Stimulated activated CD8-positive, alpha-beta memory T cell treated with anti-CD3 and anti-CD28 coated beads, Interleukin-15, amount 100 ng/mL, for 24 hours (primary cell): ENCODE measurements at places on chromosomes 4 and X.

DNA sequence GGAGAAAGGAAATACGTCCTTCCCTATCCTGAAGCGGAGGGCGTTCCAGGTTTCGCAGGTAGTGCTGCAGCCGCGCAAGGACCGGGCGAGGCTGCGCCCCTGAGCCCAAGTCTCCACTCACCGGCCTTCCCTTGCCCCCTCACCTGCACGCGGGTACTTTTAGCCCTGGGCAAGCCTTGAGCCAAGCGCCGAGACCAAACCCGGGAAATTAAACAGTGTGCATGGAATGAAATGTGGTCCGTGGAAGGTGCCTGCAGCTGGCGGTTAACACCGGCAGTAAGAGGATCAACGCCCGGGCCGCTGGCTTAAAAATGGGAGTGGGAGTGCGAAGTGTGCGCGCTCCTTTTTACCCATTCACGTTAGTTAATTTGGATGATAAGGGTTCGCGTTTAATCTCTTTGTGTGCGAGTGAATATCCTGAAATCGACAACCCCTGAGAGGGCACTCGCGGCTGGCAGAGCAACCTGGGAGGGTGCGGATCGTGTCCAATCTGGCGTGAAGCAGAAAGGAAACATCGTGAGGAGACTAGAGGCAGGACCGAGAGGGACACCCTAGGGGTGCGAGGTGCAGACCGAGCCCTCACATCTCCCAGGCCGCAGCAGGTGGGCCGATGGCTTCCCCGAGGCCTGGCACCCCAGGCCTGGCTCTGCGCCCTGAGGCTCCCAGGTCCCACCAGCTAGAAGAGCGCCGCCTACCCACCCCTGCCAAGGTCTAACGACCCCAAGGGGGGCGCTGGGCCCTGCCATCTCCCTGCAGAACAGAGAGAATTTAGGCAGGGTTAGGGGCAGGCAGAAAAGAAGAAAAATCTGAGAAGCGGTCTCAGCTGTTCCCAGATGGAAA is 2.0 kb upstream of the HELT start:
- DNase-seq = no peak

DNA sequence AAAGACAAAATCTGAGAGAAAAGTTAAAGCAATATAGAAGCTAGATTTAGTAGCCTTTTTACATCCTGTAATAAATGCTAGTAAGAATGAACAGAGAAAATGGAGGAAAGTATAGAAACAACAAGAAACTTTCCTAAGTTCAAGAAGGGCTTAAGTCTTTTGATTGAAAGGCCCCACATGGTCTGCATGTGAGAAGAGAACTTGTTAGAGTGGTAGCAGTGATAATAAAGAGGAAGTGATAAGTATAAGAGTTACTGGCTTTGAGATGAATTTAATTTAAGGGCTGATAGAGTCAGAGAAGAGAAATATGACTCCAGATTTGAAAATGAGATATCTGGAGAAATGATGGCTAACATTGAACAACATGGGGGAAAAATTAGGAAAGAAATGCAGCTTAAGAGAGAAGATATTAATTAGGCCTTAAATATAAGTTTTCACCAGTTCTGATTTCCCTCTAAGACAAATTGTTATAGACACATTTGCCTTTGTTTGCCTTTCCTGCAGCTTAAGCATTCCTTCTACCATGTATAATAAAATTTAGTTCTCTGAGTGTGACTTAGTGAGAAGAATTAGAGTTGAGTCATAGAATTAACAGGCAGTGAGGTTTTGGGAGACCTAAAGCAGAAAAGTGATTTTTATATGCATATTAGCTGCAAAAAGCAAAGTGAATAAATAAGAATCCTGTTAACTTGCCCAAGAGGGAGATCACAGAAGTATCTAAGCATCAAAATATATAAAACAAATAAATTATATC is 18.4 kb downstream of the ZFX start:
- DNase-seq = no peak

- no peak for DNase-seq
Observed at GRCh38 chr4:47856713-47857112, 18.8 kb upstream of the CORIN start.

DNA sequence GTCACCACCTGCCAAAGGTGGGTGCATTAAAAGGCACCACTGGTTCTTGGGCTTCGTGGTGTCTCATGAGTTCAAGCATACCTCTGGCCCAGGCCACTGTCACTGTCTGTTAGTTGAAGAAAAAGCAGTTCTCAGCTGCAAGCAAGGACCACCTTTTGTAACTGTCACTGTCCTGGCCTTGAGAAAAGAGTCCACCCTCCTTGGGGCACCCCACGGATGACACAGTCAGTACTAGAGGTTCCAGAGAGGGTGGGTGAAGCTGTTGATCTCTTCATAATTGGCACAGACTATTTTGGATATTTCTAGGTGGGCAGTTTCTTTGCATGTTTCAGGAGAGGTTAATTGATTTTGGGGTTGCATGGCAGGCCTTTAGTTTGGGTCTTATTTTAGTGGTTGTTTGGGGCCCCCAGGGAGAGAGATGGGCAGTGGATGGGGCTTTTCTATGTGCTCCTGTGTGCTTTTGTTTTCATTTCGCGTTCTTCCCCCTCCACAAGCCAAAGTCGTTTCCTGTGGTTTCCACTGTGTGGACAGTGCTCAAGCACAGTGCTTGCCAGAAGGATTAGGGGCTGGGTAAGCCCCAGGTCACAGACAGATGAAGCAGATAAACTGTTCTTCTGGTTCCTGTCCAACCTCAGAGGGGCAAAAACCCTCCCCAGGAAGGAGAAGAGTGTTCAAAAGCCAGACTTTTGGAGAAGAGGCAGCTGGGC is 156.2 kb upstream of the PPP1R2C start:
- DNase-seq = no peak

DNA sequence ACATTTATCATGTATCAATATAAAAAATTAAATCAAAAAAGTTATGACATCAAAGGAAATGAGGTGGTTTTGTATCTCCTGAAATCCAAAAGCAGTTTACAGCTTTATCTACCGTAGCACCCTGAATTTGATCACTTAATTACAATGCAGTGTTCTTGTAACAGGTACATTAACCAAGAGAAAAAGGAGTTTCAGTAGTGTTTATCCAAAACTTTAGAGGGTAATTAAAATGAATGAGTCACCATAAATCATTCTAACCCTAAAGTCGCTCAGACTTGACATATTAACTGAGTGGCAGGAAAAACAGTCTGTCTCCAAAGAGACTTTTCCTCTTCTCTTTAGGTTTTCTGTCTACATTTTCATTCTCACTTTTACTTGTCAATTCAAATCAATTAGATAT is 907.6 kb upstream of the EPHA5 start:
- no peak for DNase-seq

DNA sequence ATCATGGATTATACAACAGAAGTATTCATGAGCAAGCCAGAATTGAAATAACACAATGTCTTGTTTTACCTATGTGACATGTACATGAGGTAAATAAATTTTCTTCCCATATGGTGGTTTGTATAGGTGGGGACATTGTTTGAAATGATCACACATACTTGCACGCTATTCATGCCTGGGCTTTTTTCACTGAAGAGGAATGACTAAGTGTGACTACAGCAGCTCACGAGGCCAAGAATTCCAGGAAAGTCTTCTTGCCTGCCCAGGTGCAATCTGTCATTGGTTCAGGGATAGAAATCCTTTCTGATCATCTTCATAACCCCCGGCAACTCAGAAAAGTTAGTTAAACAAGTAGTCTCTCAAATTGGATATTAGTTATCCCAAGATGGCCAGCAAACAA is 36.3 kb upstream of the AREG start:
- DNase-seq = no peak

DNA sequence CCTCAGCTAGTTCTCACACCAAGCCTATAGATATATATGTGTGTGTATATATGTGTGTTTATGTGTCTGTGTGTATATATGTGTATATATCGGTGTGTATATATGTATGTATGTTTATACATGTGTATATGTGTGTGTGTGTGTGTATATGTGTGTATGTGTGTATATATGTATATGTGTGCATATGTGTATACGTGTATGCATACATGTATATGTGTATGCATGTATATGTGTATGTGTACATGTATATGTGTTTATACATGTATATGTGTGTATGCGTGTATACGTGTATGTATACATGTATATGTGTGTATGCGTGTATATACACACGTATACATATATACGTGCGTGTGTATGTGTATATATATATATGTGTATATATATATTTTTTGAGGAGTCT is 18.3 kb downstream of the GTPBP6 start:
- no peak for DNase-seq

GRCh38 chr4:75235359-75235951 is 278.7 kb downstream of the RCHY1 start:
- DNase-seq = no peak

DNA sequence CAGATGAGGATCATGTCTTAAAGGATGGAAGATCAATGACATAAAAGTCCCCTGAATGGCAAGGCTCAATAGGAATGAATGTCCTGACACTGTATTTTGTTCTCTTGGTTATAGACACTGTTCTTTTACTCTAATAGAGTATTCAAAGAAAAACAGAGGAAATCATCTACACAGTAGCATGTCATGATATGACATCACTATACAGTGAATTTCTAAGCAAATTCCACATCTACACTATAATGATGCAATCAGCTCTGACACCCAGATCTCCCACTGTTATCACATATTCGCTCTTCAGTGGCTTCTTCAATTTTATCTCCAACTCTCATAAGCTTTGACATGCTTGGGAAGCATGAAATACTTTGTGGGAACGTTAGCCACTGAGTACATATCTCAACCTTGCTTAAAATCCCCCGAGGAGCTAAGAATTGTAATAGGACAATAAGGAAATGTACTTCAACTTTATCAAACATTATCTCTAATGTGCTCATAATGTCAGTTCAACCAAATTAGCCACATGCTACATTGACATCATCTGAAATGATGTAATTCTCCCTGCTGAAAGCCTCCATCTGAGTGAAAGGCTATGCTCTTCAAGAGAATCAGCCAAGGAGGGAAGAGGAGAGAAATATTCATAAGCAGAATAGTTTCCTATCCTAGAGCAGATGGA is 139.6 kb upstream of the PTCHD1 start:
- no peak for DNase-seq

GRCh38 chrX:130086447-130087206 is 23.7 kb downstream of the ELF4 start:
- no peak for DNase-seq

DNA sequence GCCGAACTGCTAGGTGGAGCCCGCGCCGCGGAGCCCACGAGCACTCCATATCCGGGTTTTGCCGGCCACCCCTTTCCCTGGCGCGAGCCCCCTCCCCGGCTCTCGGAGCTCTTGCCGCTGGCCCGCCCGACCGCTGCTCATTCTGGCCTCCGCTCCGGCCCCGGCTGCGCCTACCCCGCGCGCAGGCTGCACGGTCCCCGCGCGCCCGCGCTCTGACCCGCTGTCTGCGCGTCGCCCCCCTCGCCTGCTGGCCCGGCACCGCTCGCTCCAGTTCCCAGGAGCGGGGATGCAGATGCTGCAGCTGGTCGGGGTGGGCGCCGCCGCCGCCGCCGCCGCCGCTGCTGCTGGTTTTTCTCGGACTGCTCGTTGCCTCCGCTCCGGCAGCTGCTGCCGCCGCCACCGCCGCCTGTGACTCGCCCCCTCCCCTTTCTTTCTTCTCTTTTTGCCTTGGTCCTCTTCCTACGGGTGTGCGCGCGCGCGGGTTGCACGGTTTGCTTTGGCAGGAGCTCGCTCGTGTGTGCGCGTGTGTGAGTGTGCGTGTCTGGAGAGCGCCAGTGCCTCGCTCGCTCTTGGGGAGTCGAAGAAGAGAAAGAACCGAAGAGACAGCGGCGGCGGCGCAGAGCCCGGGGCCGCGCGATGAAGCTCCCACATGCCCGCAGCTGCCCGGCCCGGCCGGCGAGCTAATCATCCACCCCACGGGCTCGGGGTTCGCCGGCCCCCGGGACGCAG is at the start of gene ADGRL3:
ADGRL3 (plus strand) TSS at position 140 of the 729 bp plus-strand sequence.
- no peak for DNase-seq

DNA sequence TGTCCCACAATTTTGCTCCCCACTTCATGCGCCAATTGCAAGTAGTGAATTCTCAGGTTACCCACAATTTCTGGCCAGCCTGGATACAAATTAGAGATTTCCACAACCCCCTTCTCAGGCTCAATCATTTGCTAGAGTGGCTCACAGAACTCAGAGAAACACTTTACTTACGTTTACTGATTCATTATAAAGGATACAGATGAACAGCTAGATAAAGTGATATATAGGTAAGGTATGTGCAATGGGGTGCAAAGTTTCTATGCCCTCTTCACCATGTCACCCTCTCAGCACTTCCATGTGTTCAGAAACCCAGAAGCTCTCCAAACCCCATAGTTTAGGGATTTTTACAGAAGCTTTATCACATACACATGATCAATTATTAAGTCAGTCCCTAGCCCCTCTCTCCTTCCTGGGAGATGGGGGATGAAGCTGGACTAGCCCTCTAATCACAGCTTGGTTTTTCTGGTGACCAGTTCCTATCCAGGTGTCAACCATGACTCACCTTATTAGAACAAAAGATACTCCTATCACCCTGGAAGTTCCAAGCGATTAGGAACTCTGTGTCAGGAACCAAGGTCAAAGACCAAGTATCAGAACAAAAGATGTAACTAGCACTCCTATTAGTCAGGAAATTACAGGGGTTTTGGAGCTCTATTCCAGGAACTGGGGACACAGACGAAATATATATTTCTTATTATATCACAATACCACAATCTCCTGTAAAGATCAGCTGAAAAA is 33.5 kb upstream of the PRRG1 start:
- DNase-seq = no peak

DNA sequence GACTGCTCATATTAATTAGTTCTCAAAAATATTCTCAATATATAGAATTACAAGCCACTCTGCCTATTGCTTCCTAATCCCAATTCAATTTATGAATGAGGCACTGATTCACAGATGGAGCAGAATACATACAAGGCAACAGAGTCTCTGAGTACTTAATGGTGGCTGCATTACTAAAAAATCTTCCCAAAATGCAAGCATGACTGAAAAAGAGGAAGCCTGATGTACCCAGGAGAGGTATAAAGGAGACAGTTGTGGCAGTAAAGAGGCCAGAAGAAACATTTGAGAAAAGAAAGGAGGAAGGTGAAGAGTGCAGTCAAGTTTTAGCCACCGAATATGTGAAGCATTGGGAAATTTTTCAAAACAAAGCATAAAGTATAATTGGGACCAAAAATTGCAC is 163.2 kb upstream of the INTU start:
- DNase-seq = no peak

DNA sequence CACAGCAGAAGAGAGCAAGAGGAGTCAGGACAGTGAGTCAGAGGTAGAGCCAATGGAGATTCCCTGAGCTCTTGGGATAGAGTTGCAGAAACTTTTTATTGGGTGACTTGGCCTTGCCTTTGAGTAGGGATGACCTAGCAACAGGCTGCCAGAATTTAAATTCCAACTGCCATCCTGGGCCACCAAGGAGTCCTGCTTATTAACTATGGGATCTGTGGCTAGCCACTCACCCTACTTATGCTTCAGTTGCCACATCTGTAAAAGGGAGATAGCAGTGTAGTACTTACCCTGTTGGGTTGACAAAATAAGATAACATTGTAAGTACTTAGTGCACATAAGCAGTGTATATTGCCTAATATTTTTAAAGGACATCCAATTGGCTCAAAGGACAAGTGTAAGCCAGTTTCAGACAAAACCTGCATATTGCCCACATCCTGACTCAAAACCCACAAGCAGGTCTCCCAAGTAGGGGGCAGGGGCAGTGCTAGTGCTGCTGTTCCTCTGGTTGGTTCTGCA is 43.5 kb upstream of the TMEM164 start:
- DNase-seq = no peak
